ENCODE measurements at places on chromosomes 7 and 10. TPM values are rescaled to one million over a fixed set of nuclear protein-coding genes. Genes with fewer than 3 reads are reported as not detected.
A peak's percentile ranks its signal among the peaks of the same experiment; 100 is the strongest.

DNA sequence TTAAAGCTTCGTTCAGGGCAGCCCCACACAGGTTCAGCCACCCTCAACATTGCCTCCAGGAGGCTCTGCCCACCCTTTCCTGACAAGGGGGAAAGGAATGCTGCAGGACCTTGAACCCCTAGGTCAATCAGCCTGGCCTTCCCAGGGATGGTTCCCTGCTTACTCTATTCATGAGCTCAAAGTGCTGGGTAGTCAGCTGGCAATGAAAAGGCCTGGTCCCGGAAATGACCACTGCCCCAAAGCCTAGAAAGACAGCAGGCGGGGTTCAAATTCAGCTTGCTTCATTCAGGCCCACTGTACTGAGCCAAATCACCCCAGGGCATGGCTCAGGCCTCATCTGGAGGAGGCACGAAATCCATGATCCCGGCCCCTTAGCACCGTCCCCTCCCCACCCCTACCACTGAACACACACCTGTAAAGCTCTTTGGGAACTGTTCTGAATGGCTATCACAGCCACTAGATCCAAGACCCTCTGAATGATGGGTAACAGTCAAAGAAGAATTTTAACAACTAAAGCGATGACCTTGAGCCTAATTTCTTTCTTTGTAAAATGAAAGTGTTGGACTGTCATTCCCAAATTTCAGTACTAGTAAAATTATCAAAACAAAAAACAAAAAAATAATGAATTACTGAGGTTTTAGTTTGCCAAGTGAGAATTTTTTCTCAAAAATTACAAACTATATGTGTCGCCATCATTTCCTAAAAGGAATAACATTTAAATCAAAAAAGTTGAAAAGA, 1.0 kb downstream of the URGCP start:
- peaks cover 1% of the 10 kb centered on the region for H3K36me3 ChIP-seq
- DNase-seq = no peak
- peaks cover 23% of the 10 kb centered on the region for H3K4me1 ChIP-seq
- H3K27me3 ChIP-seq = no peaks in the 10 kb centered on the region
- H3K4me3 ChIP-seq = peak overlapping the region; percentile 87
- peak overlapping the region; percentile 87 for H3K27ac ChIP-seq

Gene CDK6
- polyA plus RNA-seq = 68.6 TPM

DNA sequence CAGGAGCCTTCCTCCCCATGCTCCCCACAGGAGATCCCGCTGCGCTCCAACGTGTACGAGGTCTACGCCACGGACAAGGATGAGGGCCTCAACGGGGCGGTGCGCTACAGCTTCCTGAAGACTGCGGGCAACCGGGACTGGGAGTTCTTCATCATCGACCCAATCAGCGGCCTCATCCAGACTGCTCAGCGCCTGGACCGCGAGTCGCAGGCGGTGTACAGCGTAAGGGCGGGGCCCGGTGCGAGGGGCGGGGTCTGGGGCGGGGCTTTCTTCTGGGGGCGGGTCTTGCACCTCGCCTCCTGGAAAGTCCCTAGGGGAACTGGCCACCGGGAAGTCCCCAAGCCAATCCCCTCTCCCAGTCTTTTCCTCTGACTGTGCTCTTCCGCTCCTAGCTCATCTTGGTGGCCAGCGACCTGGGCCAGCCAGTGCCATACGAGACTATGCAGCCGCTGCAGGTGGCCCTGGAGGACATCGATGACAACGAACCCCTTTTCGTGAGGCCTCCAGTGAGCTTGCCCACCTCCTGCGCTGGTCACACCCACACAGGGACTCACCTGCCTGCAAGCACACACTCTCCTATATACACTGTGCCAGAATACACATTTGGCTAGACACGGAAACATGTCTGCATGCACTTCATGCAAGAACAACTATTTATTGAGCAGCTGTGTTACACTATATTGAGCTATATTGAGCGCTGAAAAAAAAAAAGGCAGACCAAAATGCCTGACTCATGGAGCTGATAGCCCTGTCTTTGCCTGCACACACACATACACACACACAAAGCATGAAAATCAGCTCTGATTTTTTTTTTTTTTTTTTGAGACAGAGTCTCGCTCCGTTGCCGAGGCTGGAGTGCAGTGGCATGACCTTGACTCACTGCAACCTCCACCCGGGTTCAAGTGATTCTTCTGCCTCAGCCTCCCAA, 32.7 kb upstream of the VSIR start:
- H3K4me1 ChIP-seq = no peaks in the 10 kb centered on the region
- peak; percentile 9 for DNase-seq
- no peak overlapping the region for H3K4me3 ChIP-seq
- H3K27me3 ChIP-seq = peaks cover 13% of the 10 kb centered on the region

Gene EMX2
- 2.4 TPM for polyA plus RNA-seq

DNA sequence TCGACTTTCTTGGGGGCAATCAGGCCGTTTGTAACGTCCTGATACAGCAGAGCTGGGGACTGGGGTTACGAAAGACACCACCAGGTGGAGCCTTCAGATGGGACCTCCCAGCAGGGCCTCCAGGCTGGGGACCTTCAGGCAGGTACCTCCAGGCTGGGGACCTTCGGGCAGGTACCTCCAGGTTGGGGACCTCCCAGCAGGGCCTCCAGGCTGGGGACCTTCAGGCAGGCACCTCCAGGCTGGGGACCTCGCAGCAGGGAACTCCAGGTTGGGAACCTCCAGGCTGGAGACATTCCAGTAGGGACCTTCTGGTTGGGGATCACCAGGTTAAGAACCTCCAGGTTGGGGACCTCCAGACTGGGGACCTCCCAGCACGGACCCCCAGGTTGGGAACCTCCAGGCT, 23.5 kb upstream of the GPR146 start:
- peaks cover 12% of the 10 kb centered on the region for H3K36me3 ChIP-seq
- H3K27me3 ChIP-seq = no peaks in the 10 kb centered on the region
- no peak for DNase-seq
- no peaks in the 10 kb centered on the region for H3K4me1 ChIP-seq
- no peak overlapping the region for H3K4me3 ChIP-seq

Gene IPMK
- polyA plus RNA-seq = 1.8 TPM

DNA sequence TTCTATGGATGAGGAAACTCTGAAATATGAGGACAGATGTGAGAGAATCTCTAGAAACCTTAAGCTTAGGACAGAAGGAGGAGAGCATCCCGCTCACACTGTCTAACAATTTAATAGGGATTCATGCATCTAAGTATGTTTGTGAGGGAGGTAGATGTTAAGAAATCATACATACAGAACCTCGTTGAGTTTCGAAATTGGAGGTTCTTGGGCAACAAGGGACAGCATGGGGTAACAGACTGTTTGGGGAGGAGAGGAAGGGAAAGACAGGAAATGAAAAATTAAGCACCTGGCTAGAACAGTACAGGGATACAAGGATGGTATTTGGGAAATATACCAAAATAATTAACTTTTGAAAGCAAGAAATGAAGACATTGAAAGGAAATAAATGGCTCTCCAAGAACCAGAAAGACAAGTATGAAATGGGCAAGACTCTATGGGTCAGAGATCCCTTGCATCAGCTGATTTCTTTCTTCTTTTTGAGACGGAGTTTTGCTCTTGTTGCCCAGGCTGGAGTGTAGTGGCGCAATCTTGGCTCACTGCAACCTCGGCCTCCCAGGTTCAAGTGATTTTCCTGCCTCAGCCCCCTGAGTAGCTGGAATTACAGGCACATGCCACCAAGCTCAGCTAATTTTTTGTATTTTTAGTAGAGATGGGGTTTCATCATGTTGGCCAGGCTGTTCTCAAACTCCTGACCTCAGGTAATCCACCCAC, 207.9 kb downstream of the CTNNA3 start:
- no peaks in the 10 kb centered on the region for H3K4me1 ChIP-seq
- no peaks in the 10 kb centered on the region for H3K27me3 ChIP-seq
- no peak overlapping the region for H3K27ac ChIP-seq
- no peak for DNase-seq
- no peak overlapping the region for H3K4me3 ChIP-seq
- no peaks in the 10 kb centered on the region for H3K36me3 ChIP-seq

Gene GRID2IP
- polyA plus RNA-seq = 0.01 TPM

DNA sequence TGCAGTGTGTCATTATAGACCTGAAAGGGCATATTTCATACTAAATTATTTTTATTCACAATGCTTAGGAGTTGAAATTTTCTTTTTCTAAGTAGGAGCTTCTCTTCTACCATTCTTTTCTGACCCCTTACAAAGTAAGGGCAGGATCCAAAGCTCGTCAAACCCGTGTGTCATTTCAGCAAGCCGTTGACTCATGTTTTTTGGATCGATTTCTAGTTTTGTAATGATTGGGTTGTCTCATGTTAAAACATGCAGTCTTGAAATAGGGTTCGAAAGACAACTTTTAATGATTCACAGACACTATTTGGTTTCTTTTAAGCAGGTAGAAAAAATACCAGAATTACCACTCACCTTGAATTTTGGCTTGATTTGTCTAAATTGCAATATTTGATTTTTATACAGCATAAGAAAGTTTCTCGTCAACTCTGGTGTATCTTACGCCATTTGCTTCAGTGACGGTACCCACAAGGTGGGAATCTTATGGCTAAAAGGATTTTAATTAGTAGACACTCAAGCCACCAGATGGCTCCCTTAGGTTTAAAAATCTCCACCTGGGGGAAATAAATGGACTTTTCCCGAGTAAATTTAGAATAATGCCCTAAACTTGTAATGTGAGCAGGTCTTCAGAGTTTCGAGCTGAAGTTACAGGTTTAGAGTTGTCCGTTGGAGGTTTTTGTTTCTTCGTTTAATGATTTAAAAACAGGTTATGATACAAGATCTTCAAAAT, 283.4 kb downstream of the CCDC3 start:
- peak overlapping the region; percentile 77 for H3K27ac ChIP-seq
- peak overlapping the region; percentile 34 for H3K4me3 ChIP-seq
- peaks cover 33% of the 10 kb centered on the region for H3K4me1 ChIP-seq
- no peaks in the 10 kb centered on the region for H3K36me3 ChIP-seq
- no peak for DNase-seq

DNA sequence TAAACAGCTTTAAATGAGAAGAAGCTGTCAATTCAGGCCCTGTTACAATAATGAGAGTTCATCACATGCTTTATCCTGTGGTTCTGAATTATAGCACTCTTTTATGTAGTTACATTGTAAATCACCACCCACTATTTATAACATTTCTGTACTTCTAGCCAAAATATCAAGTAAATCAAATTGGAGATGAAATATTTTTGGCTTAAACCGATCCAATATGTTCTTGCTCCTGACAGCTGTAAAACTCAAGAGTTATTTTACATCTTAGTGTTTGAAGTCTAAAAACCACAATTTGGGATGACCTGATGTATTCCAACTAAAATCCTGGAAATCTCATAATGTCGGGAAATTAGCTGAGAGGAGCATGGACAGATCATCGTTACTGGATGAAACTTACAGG, 371.2 kb upstream of the LRRN3 start:
- no peak for DNase-seq
- no peaks in the 10 kb centered on the region for H3K27me3 ChIP-seq
- no peaks in the 10 kb centered on the region for H3K36me3 ChIP-seq

DNA sequence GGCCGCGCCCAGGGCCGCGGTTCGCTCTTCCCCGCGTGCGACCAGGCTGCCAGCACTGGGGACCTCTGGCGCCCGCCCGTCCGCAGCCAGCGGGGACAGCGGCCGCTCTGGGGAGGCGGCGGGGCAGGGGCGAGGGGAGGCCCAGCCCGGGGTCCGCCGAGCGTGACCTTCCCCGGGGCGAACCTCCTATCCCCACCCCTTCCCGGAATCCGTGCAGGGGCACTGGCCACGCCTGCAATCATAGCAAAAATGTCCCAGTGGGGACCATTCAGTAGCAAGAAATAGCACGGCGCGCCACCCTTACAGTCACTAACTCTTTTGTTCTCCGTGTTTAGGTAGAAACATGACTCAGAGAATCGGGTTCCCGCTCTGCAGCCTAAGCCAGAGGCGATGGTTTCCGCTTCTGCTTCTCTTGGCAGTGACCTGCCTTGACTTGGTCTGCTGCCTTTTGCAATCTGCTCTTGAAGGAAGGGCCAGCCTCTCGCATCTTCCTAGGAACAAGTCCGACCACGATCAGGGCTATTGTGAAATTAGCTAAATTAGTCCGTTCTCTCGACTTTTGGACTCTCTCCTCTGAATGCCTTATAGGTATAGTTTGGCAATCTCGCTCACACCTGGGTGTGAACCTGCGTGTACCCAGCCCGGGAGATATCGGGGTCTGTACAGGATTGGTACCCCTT, 79.3 kb upstream of the ACBD5 start:
- no peak overlapping the region for H3K27ac ChIP-seq
- peak; percentile 13 for DNase-seq
- H3K4me1 ChIP-seq = peaks cover 11% of the 10 kb centered on the region
- no peaks in the 10 kb centered on the region for H3K27me3 ChIP-seq
- H3K4me3 ChIP-seq = peak overlapping the region; percentile 35
- no peaks in the 10 kb centered on the region for H3K36me3 ChIP-seq

- no peak overlapping the region for H3K27ac ChIP-seq
- no peak overlapping the region for H3K4me3 ChIP-seq
- no peaks in the 10 kb centered on the region for H3K4me1 ChIP-seq
- no peak for DNase-seq
- H3K36me3 ChIP-seq = no peaks in the 10 kb centered on the region
These were observed 5.9 kb upstream of the LDB3 start for GRCh38 chr10:86662186-86663045.

DNA sequence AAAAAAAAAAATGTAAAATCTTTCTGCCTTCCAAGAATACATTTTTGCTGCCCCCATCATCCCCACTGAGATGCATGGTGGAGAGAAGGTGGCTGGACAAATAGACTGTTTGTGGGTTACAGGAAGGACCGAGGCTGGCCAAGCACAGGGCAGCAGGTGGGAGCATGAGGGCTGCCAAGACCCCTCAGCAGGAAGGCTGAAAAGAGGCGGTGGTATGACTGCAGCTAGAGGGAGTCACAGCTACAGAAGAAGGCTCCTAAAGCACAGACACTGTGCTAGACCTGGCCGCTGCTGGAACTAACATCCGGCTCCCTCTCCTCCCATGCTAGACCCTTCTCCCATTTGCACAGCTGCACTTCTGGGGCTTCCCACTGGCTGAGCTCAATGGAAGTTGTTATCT, 289.6 kb downstream of the TCERG1L start:
- no peaks in the 10 kb centered on the region for H3K4me1 ChIP-seq
- no peaks in the 10 kb centered on the region for H3K27me3 ChIP-seq
- H3K4me3 ChIP-seq = no peak overlapping the region
- H3K36me3 ChIP-seq = no peaks in the 10 kb centered on the region

- DNase-seq = peak; percentile 40
- H3K36me3 ChIP-seq = no peaks in the 10 kb centered on the region
- no peaks in the 10 kb centered on the region for H3K27me3 ChIP-seq
- no peak overlapping the region for H3K27ac ChIP-seq
These were observed 434.2 kb downstream of the LRMDA start for GRCh38 chr10:75865413-75866299.

Gene PDK4
- polyA plus RNA-seq = not detected

- H3K36me3 ChIP-seq = peaks cover 31% of the 10 kb centered on the region
- peak overlapping the region; percentile 82 for H3K27ac ChIP-seq
- H3K4me3 ChIP-seq = no peak overlapping the region
- no peaks in the 10 kb centered on the region for H3K27me3 ChIP-seq
These were observed 2.9 kb upstream of the ADAM8 start for GRCh38 chr10:133279326-133280226.

DNA sequence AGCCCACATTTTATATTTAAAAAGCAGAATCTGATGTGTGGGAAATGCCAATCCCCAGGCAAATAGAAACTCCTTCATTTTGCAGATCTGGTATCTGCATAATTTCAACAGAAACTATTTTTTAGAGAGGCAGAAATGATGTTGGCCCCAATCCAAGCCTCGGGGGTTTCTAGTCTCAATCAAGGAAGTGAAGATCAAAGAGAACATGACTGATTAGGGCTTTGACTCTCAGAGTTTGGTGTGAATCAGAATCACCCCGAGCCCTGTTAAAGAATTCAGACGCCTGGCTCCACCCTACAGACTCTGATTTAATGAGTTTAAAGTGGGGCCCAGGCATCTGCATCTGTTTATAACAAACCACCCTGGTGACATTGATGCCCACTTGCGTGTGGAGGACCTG, 36.7 kb upstream of the UBE2H start:
- no peak overlapping the region for H3K4me3 ChIP-seq
- H3K36me3 ChIP-seq = no peaks in the 10 kb centered on the region
- H3K27me3 ChIP-seq = no peaks in the 10 kb centered on the region
- H3K27ac ChIP-seq = no peak overlapping the region
- DNase-seq = no peak
- peaks cover 6% of the 10 kb centered on the region for H3K4me1 ChIP-seq
